ENCODE measurements at places on chromosomes 13 and 19.

- DNase-seq, result no peak
Measured at GRCh38 chr13:33547035-33547434, 261.5 kb upstream of the STARD13 start.

DNA sequence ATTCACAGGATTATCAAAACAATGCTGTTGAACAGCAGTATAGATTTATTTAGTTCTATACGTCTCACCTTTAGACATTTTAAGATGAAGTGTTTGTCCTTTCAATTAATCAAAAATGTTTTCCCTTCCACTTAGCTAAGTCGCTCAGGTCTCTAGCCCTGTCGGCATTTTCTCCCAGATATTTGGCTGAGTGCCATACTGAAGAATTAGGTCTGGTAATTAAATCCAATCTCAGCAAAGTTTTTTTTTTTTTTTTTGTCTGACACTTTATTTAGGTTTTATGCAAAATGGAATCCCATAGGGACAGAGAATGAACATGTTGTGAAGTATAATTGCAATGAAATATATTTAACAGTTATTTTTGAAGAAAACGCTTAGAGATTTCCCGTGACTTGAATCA lies 44.1 kb downstream of the RFC3 start:
- DNase-seq, result no peak

DNA sequence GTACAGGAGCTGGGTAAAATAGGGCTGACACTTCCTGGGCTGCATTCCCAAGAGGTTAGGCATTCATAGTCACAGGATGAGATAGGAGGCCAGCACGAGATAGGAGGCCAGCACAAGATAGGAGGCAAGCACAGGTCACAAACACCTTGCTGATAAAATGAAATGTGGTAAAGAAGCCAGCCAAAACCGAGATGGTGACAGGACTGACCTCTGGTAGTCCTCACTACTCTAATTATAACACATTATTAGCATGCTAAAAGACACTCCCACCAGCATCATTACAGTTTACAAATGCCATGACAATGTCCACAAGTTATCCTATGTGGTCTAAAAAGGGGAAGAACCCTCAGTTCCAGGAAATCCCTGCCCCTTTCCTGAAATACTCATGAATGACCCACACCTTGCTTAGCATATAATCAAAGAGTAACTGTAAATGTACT lies 20.9 kb upstream of the IGSF23 start:
- DNase-seq, result no peak

DNA sequence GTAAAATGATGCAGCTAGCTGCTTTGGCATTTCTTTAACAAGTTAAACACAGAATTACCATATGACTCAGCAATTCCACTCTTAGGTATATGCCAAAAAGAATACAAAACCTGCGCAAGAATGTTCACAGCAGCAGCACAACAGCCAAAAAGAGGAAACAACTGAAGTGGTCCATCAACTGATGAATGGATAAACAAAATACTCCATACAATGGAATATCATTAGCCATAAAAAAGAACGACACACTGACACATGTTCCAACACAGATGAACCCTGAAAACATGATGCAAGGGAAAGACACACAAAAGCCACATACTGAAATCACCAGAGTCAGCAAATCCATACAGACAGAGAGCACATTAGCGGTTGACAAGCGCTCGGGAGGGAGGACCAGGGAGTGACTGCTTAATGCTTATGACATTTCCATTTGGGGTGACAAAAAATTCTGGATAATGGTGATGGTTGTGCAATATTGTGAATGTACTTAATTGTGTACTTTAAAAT lies 3.0 kb downstream of the PCID2 start:
- DNase-seq, result no peak

DNA sequence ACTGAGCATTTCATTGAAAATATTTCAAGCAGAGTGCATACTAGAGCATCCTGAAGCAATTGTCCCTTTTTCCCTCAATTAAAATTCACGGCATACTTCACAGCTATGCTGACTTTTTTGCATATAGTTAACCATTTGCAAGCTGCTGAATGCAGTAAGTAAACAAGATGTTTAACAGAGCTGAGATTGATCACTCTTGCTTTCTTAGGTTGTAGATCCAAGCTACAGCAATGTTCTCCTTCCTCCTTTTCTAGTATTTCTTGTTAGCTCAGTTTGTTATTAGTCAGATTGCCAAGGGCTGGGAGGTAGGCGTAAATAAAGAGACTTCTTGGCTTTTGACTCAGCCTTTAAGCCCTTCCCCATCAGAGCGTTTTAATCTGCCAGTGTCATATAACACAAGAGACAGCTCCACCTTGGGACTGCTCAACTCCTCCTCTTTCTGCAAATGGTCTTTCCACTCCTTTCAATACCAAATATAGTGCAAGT lies at the start of gene SLITRK6:
SLITRK6 (minus strand) TSS at position 323 of the 486 bp plus-strand sequence. CDS start 2,911 bp downstream, outside the sequence.
- no peak for DNase-seq

DNA sequence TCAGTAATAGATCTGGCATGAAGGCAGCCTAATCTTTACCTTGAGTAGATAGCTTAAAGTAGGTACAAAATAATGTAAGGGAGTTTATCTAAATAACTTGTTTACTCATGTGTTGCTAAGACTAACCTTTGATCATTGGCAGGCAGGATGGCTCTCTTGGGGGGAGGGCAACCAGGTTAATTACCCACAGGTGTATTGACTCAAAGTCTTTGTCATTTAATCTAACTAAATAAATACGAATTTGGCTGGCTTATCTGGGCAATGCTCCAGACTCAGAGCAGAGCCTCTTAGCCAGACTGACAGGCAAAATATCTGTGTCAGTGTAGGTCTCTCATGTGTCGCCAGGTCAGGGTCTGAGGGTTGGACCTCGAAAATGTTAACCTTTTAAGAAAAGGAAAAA lies 283.4 kb upstream of the KLHL1 start:
- DNase-seq, result no peak

DNA sequence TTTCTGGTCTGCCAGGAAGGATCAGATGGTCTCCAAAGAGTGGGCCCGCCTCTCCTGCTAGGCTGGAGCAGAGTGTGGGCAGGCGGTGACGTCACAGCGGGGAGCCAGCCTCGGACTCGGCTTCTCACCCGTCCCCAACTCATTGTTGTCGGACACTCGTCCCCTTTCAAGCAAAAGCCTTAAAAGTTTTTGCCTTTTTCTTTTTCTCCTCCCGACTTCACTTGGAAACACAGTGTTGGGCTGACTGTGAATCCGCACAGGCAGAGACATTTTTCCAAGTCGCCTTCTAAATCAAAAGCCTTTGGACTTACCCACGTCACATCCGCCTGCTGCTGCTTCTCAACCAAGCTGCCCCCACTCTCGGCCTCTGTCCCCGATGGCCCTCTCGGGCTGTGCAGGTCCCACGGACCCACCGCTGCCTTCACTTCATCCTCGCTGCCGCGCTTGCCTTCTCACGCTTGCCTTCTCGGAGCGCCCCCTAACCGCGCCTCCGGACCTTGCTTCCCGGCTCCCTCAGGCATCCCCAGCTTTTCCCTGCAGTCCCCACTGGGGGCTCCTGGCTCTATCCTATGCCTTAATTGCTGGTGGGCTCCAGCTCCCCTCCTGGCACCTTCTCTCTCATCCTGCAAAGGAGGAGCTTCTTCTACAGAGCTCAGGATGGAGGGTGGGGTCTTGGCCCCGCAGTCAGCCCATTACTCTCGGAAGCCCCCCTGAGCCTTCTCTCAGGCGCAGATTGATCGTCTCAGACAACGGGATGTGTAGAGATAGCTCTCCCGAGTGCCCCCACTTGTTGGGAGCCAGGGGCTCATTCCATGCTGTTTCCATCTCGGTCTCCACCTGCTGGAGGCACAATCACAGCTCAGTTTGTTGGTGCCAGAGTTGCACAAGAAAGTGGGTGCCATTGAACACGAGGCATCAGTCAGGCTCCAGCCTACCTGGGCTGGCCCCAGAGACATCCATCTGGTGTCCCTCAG lies 3.9 kb upstream of the ZNF135 start:
- DNase-seq, result no peak

DNA sequence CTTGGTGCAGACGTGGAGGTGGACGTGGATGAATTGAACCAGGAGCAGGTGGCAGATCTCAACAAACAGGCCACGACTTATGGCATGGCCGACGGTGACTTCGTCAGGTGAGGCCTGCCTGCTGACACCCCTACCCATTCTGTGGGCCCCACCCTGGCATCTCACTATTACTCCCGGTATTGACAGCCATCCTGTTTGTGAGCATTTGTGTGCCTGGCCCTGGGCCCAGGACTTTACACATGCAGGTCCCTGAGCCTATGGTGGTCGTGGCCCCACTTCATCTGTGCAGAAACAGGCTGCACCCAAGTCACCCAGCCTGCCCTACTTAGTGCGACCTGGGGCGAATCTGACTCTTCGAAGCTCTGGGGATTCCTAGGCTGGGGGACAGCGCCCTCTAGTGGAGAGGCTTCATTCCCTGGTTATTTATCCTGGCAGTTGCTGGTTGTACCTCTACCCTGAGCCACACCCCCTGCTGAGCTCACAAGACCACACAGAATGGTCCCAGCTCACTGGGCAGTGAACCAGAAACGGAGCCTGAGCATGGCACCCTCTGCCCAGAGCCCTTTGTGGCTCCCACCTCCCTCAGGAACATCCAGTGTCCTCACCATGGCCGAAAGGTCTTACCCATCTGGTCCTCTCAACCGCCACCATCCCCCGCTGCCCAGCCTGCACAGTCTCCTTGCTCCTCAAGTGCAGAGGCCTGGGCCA lies 16.9 kb downstream of the ZNF296 start:
- peak; percentile 62 for DNase-seq

GRCh38 chr19:48484931-48485612 lies 15.9 kb downstream of the CYTH2 start:
- no peak for DNase-seq

GRCh38 chr13:27171244-27171826 lies at the start of gene USP12:
Gene USP12, minus strand, starts transcription at chr13:27171811. Its CDS starts 172 bp downstream, at chr13:27171639.
- DNase-seq, result no peak

DNA sequence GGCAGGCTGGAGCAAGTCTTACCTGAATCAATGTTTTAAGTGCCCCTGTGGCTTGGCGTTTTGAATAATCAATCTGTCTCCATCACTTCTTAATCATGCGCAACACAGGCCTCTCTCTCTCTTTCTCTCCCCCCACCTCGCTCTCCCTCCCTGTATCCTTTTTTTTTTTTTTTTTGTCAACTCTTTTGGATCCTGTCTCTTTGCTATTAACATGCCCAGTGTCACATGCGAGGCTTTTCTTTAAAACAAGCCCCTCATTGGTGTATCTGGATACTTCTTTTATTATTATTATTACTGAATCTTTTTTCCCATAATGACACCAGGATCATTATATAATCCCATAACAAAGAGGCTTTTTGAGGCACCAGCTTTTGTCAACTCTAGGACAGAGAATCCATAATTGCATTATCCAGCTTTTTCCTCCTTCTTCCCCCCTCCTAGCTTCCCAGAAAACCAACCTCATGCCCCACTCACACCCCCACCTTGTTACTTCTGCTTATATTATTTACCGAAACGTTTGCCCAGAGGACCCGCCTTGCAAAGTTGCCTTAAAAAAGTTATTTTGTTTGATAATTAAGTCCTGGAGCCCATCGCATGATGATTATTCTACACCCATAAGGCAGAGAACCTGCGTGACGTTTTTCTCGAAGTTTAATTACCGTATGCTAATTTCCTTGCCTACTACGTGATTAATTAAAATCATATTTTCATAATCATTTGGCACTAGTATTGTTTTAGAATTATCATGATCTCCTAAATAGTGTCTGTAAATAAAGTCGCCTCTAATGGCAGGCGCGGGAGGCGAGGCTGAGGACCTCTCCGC lies 148.1 kb upstream of the ZNF536 start:
- no peak for DNase-seq

DNA sequence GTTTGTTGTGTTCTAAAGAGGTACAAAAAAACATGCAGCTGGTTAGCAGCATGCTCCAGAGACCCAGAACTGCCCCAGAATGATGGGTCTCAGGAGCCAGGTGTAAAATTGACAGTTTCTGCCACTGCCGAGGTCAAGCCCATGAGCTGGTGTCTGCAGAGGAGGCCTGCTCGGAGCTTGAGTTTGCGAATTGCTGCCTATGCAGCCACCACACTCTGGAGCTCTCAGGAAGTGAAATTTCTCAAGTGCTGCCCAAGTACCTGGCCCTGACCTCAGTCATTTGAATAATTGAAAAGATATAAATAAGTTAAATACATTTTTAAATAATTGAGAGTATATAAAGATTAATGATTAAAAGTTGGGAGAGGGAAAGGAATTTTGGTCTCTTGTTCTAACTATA lies 66.4 kb downstream of the ZAR1L start:
- DNase-seq, result no peak

GRCh38 chr19:3057275-3057714 lies 5.0 kb downstream of the TLE5 start:
- no peak for DNase-seq

DNA sequence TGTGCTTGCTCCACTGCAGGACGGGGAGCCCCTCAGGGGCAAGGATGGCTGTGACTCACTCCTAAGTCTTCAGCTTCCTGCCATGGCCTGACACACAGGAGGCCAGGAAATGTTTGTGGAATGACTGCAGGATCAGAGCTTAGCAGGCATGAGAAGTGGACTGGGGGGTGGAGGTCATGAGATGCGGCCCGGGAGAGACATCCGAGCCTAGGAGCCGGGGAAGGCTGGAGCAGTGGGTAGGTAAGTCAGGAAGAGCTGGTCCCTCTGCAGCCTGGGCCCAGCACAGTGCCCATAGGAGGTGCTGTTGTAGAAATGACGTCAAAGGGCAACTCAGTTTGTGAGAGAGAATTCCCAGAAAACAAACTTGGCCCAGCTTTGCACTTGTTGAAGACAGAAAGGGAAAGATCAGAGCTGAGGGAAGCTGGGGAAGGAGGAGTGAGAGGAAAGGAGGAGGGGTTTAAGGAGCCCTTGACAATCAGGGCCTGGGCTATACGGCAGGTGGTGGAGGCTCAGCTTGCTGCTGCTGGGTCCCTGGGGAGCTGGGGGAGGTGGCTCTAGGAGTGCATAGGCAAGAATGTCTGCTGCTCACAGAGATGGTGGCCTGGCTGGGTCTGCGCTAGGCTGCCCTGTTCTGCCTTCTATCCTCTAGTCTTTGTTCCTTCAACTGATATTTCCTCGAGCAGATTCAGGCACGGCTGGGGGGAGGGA lies 18.5 kb downstream of the POU2F2 start:
- no peak for DNase-seq

DNA sequence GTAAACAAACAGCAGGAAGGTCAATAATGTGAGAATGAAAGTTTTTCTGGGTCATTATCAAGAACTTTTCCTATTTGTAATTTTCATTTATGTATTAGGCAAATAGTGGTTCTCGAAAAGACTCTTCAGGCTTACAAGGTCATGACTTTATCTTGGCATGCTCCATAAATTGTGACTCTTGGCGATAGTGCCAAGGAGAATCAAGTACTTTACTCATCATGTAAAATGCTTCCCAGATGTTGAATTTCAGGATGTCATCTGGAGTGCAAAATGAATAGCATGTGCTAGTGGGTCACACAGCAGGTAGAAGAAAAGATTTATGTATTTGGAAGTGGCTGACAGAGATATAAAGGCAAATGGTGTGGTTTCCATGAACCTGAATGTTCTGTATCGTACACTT lies 1492.7 kb upstream of the PCDH20 start:
- DNase-seq, result no peak

DNA sequence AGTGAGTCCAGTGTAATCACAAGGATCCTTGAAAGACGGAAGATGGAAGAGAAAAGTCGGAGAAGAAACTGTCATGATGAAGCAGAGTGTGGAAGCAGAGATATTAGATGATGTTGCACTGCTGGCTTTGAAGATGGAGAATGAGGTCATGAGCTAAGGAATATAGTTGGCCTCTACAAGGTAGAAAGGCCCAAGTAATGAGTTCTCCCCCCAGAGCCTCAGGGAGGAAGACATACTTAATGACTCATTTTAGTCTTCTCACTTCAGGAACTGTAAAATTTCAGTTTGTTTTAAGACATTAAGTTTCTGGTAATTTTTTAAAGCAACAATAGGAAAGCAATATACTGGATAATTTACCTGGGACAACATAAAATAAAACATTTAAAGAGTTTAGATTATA lies 1331.5 kb upstream of the PCDH20 start:
- no peak for DNase-seq

GRCh38 chr13:25207291-25207810 lies 35.3 kb upstream of the AMER2 start:
- DNase-seq, result no peak
